ENCODE measurements at places on chromosomes 4 and X.

DNA sequence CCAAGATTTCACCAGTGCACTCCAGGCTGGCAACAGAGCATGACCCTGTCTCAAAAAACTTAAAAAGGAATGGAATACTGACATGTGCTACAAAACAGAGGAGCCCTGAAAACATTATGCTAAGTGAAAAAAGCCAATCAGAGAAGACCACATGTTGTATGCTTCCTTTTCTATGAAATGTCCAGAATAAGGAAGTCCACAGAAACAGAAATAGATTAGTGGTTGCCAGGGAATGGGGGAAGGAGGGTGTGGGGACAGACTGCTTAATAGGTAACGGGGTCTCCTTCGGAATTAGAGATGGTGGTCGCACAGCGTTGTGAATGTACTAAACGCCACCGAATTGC, 30.1 kb upstream of the KIAA0232 start:
- no peak for DNase-seq

GRCh38 chr4:1154523-1155182, 17.7 kb downstream of the SPON2 start:
- no peak for DNase-seq

GRCh38 chrX:54597728-54598127, 67.7 kb downstream of the GNL3L start:
- no peak for DNase-seq

DNA sequence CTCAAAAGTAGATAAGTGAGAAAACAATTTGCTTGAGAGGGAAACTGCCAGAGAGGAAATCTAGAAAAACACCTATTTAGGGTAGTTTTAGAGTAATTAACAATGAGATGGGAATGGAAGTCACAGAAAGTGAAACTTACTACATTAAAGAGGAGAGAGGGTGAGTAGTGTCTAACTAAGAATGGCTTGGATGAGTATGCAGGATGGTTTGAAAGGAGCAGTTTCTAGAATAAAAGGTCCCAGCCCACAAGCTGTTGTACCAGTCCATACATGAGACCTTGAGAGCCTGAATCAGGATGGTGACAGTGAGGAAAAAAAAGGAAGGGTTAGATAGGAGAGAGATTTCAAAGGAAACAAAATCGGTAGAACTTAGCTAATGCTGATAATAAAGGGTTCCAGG, 1.3 kb downstream of the GAR1 start:
- no peak for DNase-seq

DNA sequence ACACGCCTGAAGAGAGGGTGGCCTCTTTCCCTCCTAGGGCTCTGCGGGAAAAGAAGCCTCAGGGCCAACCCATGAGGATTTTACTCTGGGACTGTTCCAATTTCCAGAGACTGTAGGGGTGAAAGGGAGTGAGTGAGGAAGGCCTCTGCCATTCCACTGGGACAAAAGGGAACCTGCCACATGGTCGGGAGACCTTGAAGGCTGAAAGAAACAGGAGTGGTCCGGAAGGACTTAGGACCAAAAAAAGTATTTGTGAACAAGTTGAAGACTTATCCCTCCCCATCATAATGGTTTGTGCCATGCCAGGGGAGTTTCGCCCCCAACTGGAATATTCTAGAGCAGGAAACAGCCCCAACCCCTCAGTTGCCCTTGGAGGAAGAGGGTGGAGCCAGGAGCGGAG, at the start of gene TEX13B:
Gene TEX13B, minus strand, starts transcription at position 15 of the 400 bp plus-strand sequence. CDS start 243 bp downstream, outside the sequence.
- no peak for DNase-seq

Measured in C1 segment of cervical spinal cord (tissue), 14 donors.